ENCODE measurements at places on chromosomes 3 and 15.

GRCh38 chr3:51371943-51372557 is 13.0 kb upstream of the MANF start:
- DNase-seq: no peak

DNA sequence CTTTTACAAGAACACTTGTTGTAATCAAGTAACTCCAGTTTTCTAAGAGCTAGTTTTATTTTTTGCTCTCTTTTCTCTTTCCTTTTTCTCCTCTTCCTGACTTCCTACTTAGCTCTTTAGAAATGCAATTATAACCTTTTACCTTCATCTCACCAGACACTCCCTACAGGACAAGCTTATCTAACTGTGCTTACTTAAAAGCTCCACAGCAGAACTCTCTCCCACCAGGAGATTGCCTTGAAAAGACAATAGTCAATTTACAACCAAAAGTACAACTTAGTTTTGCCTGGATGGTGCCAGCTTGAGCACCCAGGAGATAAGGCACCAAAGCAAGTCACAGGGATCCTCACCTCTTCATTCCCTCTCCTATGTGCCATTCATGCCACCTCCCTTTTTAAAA is 573.8 kb upstream of the LMCD1 start:
- no peak for DNase-seq

DNA sequence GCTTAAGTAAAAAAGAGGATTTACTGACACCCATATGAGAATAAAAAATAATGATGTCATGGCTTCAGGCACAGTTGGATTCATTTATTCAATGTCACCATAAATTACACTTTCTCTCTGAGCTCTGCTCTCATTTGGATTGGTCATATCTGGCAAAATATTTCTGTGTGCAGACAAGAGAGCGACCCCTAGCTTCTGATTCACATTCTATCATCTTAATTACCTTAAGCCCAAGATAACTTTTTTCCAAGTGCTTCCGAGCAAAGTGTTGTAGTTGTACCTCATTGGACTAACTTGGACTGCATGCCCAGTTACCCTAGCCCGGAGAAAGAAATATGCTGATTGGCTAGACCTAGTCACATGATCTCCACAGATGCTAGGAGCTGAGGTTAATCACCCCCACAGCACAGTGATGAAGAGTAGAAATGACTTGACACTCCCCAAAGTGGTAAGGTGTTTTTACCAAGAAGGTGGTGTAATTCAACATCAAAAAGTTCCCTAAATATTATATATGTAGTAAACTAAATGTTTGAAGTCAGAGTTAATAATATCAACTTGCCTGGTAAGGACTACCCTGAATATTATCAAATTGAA is 552.2 kb upstream of the SUCLG2 start:
- no peak for DNase-seq

DNA sequence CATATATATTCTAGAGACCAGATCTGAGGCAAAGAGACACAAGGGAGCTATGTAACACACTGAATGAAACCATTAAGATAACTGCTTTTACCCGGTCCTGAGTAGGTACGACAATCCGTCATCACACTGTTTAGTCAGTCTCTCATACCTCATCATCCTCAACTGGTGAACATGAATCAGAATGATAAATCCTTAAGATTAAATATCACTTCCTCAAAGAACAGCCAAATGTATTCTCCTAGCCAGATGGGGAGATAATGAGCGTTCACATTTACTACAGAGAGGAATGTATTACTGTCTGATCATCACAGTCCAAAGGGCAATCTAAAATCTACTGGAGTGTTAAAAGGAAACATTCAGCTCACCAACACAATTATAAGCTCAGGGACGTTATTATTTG is 319.4 kb upstream of the STAC start:
- DNase-seq: no peak

GRCh38 chr15:62469478-62469873 is 304.4 kb upstream of the C2CD4B start:
- no peak for DNase-seq

- DNase-seq: no peak
Observed at GRCh38 chr15:78739206-78739605, 72.1 kb downstream of the ADAMTS7 start.

DNA sequence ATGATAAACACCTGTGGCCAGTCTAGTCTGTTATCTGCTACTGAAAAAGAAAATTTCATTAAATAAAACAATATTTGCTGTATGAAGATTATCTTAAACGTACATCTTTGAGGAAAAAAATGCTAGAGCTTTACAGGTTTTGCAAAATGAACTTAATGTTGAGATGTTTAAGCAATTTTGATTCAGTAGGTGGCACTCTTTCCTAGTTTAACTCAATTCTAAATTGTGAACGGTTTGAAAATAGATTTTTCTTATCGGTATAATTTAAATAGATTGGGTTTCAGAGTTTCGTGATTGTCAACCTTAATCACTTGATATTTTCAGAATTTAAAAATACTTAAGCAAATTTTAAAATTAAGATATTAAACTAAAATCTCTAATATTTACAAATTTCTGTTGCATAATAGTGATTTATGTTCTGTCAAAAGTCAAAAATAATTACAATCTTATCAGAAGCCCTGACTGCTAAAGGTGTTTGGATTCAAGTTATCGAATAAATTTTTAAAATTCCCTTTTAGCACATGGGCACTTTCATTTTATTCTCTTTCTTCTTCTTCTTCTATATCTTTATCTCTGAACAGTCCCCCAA is 7.0 kb upstream of the RNF111 start:
- DNase-seq: no peak

- no peak for DNase-seq
Observed at GRCh38 chr3:194354315-194354714, 3.2 kb upstream of the CPN2 start.

GRCh38 chr3:74033381-74033780 is 408.6 kb upstream of the PDZRN3 start:
- DNase-seq: no peak

DNA sequence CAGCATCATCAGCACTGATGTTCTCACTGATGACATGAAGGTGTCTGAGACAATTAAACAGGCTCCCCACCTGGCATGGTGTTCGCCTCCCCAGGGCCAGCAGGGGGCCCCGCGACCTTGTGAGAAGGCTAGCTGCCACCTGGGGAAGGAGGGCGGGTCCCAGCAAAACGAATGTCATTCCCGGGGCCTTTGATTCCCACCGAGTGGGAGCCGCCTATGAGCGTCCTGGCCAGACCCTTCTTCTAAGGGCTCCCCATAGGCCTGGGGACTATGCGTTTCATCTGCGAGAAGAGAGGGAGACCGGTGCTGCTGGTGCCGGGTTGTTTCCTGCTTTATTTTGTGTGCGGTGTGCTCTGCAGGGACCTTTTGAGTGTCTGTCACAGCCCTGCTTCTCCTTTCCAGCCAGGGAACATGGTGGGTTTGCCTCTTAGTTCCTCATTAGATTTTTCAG is 20.5 kb upstream of the MINDY4B start:
- DNase-seq: peak; percentile 10

GRCh38 chr3:155741603-155742002 is 3.3 kb downstream of the PLCH1 start:
- no peak for DNase-seq
